Stimulated activated CD8-positive, alpha-beta memory T cell treated with anti-CD3 and anti-CD28 coated beads, Interleukin-2, amount 100 ng/mL, for 1 hour (primary cell): ENCODE measurements at places on chromosomes 12 and 14.

DNA sequence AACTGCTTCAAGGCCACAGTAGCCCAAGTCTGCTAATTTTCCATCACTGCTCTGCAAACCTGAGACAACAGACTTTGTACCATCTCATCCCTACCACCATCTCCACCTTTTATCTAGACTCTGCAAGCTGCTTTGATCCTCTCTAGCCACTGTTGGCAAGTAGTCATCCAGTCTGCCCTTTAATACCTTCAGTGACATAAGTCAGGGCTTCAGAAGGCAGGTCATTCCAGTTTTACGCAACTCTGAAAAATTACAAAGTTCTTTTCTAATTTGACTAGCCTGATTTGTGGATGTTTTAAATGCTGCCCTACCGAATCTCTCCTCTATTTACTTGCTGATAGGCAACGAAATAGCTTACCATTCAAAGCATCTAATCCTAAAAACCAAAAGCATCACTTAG is 2.8 kb downstream of the FERMT2 start:
- no peak for DNase-seq

GRCh38 chr12:3165078-3165980 is 88.2 kb downstream of the TSPAN9 start:
- no peak for DNase-seq

DNA sequence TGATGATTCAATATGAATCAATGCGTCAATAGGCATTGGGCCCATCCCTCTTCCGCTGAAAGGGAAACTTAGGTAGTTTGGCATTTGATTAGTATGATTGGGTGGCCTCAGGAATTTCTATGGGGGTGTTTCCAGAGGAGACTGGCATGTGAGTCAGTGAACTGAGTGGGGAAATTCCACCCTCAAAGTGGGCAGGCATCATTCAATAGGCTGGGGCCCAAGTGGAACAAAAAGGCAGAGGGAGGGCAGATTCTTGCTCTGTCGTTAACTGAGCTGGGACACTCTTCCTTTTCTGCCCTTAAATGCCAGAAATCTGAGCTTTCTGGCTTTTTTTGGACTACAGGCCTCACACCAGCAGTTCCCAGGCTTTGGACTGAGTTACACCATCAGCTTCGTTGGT is 373.5 kb downstream of the RPS29 start:
- no peak for DNase-seq

DNA sequence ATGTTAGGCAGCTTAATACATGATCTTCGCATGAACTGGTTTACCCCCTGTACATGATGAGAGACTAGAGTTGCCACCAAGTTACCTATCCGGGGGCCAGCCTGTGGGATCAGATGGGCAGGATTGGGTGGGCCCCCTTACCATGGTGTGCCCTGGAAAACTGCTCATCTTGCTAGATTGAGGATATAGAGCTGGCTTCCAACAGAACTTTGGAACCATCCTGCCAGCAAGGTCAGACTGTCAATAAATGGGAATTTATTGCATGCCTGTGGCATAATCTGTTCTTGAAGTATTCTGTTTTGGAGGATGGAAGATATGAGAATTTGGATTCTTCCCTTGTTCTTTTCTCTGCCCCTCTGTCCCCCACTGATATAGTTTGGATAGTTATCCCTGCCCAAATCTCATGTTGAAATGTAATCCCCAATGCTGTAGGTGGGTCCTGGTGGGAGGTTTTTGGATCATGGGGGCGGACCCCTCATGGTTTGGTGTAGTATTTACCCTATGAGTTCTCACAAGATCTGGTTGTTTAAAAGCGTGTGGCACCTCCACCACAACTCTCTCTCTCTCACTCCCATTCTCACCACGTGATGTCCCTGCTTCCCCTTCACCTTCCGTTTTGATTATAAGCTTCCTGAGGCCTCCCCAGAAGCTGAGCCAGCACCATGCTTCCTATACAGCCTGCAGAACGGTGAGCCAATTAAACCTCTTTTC is 3.7 kb upstream of the TM9SF1 start:
- DNase-seq = no peak

GRCh38 chr12:26791301-26791791 is 41.6 kb downstream of the ITPR2 start:
- DNase-seq = no peak

GRCh38 chr12:43883311-43883710 is 47.4 kb downstream of the TMEM117 start:
- DNase-seq = no peak

DNA sequence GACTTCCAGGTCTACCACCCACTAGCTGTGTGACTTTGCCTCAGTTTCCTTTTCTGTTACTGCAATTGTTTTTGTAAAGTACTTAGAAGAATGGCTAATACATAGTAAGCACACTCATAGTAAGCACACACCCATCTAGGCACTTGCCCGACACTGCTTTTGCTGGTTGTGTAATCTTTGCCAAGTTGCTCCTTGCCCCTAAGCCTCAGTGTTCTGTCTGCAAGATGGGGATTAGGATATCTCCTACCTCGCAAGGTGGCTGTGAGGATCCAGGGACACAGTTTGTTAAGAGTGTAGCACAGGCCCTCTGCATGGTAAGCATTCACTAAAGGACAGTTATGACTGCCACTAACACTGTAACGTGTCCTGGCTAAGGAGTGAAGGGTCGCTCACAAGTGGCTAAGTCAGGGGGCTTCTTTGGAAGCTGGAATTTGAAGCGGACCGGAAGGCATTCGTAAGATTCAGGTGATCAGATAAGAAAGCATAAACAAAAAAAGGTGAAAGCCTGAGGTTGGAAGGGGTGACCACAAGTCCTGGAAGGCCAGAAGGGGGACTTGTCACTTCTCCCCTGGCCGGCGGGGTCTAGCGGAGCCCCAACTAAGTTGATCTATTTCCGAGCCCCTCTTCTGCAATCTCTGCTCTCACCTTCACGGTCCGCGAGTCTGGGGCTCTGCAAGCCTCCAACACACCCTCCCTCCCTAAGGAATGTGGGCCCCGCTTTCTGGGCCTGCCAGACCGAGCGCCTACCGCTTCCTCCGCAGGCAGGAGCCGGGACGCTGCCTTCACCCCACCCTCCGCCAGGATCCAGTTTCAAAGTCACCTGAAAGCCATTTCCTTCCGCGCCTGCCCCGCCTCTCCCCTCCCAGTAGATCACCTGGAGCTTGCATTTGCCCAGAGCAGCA is 1.5 kb upstream of the PLEKHG3 start:
- no peak for DNase-seq

DNA sequence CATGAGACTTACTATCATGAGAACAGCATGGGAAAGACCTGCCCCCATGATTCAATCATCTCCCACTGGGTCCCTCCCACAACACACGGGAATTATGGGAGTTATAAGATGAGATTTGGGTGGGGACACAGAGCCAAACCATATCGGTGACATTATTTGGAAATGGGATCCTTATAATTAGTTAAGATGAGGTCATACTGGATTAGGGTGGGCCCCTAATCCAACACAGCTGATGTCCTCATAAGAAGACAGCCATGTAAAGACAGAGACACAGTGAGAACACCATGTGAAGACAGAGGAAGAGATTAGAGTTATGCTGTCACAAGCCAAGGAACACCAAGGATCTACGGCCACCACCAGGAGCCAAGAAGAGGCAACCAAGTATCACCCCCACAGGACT is 161.7 kb downstream of the SPTSSA start:
- no peak for DNase-seq

DNA sequence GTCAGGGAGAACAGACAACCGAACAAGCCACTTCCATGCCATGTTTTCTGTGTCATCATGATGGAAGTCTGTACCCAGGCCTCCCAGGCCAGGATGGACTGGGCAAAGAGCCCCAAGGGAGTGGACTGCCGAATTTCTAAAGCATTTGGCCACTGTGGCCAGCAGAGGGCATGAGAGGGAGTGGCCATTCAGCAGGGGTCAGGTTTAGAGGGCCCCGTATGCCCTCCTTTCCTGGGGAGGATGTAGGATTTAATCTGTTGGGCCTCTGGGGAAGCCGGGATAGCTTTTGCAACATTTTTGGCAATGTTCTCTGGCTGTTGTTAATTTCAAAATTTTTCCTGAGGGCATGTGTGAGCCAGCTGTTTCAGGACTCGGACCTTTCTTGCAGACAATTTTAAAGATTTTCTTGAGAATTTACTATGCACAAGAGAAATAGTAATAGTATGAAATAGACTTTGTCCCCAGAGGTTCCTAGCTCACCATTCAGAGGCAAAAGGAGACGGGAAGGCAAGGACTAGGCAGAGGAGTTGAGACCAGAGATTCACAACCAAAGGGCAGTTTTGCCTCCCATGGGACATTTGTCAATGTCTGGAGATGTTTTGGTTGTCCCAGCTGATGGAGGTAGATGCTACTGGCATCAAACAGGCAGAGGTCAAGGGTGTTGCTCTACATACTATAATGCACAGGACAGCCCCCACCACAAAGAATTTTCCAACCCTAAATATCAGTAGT is 18.0 kb downstream of the ACACB start:
- DNase-seq = no peak

DNA sequence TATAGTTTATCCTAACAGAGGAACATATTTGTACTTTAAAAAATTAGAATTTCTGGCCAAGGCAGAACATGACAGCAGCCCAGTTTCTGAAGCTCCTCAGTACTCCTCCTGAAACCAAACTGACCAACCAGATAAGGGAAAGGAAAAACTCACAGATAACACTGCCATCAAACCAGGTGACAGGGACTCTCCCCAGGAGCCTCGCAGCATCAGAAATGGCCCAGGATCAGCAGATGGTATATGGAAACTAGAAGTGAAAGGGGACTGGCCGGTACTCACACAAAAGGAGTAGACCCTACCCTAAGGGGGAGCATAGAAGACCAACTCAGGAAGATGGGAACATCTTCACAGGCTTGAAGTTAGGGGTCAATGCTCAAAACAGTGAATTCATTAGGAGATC is 22.0 kb downstream of the GALC start:
- DNase-seq = no peak

- DNase-seq = no peak
Observed at GRCh38 chr12:11893998-11894397, 176.7 kb upstream of the BCL2L14 start.

- DNase-seq = no peak
Observed at GRCh38 chr14:60217713-60218112, 31.3 kb upstream of the PPM1A start.

DNA sequence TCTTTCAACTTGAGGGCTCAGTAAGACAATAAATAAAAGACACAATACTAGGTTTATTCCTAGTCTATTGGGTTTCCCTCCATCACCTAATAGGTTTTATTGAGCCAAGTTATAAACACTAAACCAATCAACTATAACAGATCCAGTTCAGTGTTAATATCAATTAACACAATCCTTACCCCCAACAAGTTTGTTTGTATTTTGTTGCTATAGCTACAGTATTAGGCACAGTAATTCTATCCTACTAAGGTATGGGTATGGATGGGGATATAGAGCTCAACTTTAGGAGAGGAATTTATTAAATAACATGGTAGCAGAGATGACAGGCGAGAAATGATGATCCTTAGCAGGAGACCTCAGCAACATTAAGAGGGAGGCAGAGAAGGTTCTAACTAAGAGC is 13.3 kb downstream of the PPP4R3A start:
- DNase-seq = no peak
